ENCODE measurements at places on chromosomes 6 and 20.

DNA sequence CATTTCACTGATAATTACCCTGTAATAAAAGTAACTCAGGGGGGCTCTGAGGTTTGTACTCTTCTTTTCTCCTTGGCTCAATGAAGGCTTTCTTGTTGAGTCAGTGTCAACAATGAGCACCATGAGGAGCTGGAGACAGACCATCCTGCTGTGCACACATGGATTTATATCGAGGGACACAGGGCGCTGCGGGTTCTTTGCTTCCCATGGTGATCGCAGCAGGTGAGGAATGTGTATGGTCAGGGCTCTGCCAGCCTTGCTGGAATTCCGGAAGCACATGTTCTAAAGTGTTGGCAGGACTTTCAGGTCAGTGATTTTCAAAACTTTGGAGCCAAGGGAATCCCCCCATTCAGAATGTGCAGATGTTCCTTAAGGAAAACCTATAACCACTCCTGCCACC is 27.1 kb downstream of the SMOC2 start:
- no peak for DNase-seq

DNA sequence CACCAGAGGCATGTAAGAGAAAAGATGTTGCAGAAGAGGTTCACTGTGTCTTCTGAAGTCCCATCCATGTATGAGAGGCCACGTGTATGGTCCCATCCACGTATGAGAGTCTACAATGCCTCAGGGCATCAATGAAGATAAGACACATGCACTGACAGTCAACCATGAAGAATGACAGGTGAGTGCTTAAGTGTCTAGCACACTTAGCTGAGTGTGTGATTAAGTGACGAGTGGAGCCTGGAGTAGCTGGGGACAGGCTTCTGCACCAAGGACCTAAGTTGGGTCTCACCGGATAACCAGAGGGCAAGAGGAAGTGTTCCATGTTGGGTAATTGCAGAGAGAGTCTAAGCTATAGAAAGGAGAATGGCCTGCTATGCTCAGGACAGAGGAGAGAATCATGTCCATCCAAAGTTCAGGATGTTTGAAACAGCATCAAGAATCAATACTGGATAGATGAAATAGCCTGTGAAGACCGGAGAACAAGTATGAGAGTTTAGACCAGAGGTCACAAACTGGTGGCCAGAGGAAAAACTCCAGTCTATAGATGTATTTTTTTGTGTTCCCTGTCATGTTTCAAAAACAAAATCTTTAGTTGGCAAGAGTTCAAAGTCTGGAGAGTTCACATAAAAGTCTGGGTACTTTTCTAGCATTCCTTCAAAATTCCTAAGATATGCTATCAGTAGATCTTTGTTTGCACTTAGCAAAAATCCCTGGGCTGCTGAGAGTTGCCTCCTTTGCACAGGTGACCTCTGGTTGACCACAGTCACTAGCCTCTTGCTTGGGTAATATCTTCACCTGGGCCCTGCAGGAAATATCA is 165.8 kb downstream of the KIF16B start:
- no peak for DNase-seq

DNA sequence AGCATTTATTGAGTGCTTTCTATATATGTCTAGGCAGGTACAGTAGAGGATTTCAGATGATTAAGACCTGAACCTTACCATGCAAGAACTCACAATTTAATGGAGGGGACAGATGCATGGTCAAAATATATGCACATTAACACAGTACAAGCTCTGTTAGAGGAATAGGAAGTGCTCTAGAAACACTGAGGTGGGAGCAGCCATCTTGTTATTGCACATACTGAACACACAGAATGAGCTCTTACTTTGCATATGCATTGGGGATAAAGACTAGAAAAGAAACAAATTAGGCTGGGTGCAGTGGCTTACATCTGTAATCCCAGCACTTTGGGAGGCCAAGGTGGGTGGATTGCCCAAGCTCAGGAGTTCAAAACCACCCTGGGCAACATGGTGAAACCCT is 438.3 kb downstream of the UTRN start:
- no peak for DNase-seq

DNA sequence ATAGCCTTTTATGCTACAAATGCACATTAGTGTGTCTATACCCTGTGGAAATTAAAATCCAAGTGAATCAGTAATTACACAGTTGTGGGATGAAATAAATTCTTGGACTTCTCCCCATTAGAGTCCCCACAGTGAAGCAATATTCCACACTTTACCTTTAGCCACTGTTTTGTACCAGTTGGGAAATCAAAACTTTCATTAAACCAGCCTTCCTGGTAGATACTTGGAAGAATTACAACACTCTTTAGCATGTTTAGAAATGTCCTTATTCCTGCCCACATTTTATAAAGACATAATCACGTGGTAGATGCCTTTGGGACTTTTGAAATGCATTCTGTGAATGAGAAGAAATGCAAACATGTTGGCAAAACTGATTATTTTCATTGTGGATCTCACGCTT is 49.0 kb upstream of the ANKEF1 start:
- DNase-seq: no peak

GRCh38 chr20:44092551-44093248 is 94.3 kb downstream of the JPH2 start:
- DNase-seq: no peak

DNA sequence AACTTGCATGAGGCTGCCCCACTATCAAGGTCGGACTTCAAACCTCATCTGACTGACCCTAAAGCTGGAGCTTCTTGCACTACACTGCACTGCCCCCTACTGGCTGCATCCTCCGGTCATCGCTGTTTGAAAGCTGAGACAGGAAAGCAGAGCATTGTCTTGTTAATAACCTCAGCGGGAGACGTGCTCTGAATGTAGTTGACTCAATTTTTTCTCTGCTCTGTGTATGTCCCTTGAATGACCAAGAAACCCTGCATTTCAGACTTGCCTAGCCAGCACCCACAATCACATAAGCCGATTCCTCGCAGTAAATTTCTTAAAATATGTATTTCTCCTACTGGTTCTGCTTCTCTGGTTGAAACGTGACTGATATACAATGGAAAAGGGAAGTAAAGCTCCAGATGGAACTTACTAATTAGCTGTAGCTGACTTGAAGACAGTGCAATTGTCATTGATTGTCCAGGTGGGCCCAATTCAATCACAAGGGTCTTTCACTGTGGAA is 27.8 kb downstream of the TCF21 start:
- DNase-seq: peak; percentile 54

- DNase-seq: no peak
These were observed 1.9 kb downstream of the DHX16 start for GRCh38 chr6:30670760-30671527.

DNA sequence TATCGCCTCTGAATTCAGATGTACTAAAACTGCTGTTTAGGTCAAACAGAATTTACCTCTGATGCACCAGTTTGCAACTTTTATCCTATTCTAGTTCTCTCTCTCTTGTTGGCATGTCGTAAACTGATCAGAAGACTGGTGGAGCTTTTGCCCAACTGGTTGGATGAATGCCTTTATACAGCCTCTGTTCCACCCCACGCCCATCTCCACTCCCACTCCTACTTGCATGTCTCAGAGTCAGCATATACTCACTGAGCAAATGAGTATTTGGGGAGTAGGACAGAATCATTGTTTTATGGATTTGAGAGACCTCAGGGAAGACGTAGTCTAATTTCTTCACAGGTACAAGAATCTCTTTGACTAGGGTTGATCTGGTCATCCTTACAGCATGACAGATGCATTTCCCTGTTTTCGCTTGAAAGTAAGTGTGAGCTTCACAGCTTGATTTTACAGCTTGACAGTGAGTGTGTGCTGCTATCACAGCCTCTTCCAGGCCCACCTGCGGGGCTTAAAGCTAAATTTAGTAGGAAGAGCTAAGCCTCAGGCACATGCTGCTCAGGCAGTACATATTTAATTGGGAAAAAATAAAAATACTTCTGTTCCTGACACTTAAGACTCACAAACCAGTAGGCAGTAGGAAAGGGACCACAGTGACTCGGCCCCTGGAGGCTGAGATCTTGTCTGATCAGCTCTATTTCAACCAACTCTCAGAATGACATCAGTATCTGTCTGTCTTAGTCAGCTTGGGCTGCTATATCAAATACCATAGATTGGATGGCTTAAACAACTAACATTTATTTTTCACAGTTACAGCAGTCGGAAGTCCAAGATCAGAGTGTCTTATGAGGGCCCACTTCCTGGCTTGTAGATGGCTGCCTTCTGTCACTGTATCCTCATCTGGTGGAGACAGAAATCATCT is 30.4 kb downstream of the TRMT6 start:
- no peak for DNase-seq

GRCh38 chr6:22821664-22822320 is 252.4 kb downstream of the HDGFL1 start:
- DNase-seq: no peak

- DNase-seq: no peak
These were observed 520 bp downstream of the KCNK17 start for GRCh38 chr6:39313526-39314272.

DNA sequence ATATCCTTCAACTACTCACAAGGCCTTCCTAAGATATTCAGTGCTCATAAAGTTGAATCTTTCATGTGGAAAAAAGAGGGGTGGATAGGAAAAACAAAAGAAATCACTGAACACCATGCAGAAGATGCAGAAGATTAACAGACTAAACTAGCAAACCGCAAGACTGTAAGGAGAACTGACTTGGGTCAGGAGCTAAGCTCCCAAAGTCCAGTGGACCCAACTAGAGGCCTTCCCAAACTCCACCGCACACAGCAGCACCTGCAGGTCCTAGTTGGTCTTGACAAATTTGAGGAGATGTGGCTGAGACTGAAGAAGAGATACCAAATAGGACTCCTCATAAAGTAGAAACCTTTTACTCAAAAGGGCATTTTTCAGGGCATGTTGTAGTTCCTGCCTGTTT is 3.3 kb downstream of the RIPK1 start:
- DNase-seq: no peak

- DNase-seq: no peak
These were observed 39.9 kb upstream of the IYD start for GRCh38 chr6:150328744-150329405.

DNA sequence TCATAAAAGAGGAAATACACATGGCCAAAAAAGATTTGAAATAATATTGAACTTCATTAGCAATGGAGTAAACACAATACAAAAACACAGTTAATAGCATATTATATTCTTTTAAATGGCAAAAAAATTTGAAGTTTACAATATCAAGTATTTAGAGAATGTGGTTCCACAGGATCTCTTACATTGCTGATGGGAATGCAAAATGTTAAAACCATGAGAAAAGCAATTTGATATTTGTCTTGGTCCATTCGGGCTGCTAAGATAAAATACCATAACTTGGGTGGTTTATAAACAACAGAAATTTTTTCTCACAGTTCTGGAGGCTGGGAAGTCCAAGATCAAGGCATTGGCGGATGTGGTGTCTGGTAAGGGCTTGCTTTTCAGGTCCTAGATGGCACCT is 154.0 kb upstream of the PLN start:
- DNase-seq: no peak

GRCh38 chr6:19804205-19805128 is 32.7 kb upstream of the ID4 start:
- DNase-seq: no peak

- no peak for DNase-seq
These were observed 351.2 kb upstream of the MAP3K7 start for GRCh38 chr6:90938122-90938521.

DNA sequence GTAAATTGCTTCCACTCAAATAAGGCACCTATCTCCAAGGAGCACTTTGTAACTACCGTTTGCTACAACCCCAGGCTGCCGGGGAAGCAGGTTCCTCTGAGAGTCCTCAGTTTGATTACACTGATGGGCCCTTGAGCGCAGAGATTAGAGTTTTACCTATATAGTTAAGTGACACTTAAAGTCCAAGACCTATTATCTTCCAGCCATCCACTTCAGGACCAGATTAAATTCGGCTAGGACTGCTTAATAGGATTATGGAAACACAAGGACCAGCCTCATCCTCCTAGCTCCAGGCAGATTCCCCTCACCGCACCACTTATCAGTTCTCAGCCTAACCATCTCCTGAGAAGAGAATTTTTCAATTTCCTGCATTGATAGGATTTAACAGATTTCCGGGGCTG is 64.7 kb upstream of the TIAM2 start:
- DNase-seq: no peak

DNA sequence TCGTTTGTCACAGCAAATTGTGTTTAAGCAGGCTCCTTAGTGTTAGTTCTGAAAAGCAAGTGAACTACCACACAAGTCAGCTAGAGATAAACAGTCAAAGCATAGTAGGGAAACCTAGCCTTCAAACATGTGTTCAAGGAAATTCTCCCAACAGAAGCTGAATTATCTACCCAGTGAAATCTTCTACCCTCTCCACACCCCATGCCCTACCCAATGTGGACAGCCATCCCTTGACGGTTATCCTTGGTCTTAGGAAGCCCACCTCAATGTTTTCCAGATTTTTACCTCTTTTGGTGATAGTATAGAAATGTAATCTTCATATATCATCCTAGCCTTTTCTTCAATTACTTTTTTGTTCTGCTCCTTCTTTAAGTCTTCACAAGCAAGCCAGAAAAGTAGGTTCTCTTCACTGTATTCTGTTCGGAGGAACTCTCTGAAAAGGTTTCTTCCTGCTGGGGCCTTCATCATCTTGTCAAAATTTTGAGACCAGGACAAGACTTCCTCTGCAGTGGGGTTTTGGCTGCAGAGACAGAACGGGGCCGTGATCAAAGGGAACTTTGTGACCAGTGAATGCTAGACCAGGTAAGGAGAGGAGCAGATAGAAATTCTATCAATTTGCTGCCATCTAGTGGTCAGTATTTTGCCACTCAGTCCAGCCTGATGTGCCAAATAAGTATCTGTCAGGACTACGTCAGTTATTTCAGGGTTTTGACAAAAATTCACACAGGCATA is 21.6 kb upstream of the MTRF1L start:
- DNase-seq: no peak

DNA sequence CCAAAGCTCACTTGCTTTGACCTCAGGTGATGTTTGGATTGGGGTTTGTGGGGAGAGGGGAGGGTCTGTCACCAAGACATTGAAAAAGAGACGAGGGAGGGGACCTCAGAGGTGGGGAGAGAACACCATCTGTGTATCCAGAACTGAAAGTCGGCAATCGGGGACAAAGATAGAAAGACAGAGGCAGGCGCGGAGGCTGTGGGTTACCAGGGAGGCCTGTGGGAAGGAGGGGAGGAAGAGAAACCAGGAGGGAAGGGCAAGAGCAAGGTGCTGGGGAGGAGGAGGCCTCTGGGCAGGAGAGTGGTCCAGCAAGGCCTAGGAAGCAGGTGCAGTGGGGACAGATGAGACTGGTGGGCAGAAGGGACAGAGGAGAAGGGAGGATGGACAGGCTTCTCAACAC is 211.2 kb downstream of the CDC5L start:
- DNase-seq: no peak

DNA sequence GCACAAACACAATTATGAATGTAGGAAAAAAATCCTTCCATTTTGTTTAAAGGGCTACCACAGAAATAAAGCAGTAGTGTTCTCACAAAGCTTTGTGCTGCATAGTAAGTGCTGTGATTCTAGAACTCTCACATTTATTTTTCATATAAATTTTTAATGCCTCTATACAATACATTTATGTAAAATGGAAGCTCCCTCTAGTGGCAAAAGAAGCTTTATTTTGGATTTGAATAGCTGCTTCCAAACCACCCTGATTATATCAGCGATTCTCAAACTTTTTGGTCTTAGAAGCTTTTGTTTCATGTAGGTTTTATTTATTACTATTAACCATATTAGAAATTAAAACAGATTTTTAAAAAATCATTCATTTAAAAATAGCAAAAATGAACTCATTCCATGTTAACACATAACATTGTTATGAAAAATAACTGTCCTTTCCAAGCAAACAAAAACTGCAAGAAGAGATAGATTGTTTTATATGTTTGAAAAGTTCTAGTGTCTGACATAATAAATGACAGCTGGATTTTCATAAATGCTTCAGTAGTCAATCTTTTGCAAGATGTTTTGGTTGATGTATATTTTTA is 38.4 kb downstream of the HS3ST5 start:
- no peak for DNase-seq

GRCh38 chr6:168451805-168452517 is 11.0 kb downstream of the SMOC2 start:
- no peak for DNase-seq
